Fibroblast of mammary gland (primary cell): ENCODE measurements at places on chromosomes 3 and 15.

DNA sequence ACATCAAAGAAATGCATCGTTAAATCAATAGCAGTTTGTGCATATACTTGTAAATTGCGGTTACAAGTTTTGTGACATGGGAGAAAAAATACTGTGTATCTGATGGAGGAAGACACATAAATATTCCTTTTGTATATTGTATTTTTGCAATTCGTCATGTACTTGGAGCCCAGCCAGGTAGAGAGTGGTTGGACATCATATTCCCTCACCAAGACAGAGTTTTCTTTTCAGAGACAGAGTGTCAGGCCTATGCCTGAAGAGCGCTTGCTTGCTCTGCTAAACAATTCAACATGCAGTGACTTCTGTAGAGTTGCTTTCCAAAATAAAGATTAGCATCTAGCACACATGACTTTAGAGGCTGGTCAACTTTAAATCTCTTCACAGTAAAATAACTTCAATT lies 24.8 kb upstream of the MEIS2 start:
- DNase-seq, result peak; percentile 59

DNA sequence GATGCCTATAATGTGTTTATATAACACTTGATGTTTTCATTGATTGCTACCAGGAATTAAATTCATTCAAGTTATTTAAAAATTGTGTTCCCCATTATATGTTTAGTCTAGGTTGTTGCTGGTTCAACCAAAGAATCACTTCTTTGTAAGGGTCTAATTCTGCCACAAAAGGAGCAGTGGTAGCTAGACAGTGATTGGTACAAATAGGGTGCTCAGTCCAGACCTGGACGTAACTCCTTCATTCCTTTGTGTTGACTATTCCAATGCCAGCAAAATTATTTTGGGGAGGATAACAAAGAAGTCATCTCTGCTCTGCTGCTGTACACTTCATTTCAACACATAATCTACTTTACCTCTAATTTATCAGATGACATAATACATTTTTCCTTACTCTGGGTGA lies 1.2 kb downstream of the CHMP2B start:
- DNase-seq, result peak; percentile 29

- DNase-seq, result no peak
Measured at GRCh38 chr3:16468336-16469098, 45.0 kb downstream of the RFTN1 start.

GRCh38 chr3:72907731-72908620 lies 20.1 kb downstream of the GXYLT2 start:
- DNase-seq, result peak; percentile 85

DNA sequence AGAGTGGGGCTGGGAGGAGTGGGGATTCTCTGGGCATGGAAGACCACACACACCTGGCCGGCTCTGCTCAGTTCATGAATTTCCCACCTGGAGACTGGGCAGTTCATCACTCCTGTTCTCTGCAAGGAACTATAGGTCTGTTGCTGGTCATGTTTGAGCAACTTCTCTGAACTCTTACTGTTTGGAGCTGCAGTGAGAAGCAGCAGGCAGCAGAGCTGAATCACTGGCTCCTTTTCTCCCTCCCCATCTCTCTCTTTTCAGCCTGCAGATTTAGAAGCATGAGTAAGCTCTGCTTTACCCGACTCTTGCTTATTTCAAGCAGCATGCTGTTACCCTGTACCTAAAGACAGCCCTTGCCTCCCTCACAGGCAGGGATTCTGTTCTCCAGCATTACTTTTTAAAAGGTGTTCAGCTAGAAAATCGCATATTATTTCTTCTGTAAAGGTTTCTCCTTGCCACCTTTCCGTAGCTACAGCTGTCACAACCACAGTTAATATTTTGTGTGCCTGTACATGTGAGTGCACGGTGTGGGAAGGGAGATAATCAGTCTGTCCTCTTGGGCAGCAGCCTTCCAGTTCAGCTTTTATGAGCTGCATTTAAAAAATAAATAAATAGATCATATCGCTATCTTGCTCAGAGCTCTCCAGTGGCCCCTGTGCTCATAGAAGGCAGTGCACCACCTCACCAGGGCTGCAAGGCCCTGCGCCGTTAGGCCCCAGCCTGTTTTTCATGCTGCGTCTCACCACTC lies 131.6 kb downstream of the CHCHD6 start:
- peak; percentile 78 for DNase-seq

DNA sequence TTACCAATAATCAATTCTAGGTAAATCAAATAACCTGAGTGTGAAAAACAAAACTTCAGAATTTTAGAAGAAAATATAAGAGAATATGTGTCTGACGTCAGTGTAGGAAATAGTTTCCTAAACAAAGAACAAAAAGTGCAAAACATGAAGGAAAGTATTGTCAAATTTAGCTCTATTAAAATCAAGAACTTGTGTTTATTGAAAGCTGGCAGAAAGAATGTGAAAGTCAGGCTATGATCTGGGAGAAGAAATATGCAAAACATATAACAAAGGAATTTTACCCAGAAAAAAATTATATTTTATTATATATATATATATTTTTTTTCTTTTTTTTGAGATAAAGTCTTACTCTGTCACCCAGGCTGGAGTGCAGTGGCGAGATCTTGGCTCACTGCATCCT lies 129.1 kb upstream of the ANKRD28 start:
- DNase-seq, result no peak

- no peak for DNase-seq
Measured at GRCh38 chr3:126113733-126114442, 30.0 kb upstream of the SLC41A3 start.

GRCh38 chr3:195251336-195252065 lies 19.5 kb downstream of the XXYLT1 start:
- no peak for DNase-seq

DNA sequence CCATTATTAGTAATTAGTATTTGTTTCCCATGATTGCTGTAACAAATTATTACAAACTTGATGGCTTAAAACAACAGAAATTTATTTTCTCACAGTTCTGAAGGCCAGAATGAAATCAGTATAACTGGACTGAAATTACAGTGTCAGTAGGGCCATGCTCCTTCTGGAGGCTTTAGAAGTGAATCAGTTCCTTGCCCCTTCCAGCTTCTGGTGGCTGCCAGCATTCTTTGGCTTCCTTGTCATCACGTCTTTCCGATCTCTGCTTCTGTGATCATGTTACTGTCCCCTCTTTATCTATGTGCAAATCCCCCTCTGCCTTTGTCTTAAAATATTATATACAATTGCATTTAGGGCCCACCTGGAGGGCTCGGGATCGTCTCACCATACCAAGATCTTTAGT lies 92.0 kb downstream of the FOXB1 start:
- DNase-seq, result peak; percentile 43

- DNase-seq, result no peak
Measured at GRCh38 chr15:38618242-38618955, 53.8 kb upstream of the RASGRP1 start.

DNA sequence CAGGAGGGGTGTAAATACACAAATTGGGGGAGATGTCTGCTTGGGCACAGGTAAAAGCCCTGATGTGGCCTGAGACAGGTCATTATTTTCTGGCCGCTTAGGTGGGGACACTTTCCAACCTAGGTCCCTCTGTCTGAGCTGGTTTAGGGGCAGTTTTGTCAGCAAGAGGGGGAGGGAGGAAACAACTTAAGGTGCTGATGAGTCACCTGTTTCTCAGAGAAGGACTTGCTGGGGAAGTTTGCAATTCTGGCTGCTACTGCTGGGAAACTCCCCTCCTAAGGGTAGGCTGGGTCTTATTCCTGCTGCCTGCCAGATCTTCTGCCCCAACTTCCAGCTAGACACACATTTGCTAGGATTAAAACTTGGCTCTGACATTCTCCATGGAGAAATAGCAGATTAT lies 4.8 kb upstream of the RHOV start:
- DNase-seq, result peak; percentile 24

DNA sequence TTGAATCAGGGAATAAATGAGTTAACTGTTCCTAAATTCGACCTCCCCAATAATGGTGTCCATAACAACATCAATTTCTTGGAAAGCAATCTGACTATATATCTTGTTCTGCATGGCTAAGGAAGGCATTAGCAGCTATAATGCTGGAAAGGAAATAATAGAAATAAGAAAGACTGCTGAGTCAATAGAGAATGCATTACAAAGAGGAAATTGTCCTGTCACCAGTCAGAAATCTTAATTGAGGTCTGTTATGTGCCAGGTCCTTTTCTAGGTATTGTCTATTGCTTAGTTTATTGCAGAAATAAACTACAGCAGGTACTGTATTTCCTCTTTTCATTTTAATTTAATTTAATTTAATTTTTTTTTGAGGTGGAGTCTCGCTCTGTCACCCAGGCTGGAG lies 5.9 kb upstream of the PPP1R2 start:
- no peak for DNase-seq

DNA sequence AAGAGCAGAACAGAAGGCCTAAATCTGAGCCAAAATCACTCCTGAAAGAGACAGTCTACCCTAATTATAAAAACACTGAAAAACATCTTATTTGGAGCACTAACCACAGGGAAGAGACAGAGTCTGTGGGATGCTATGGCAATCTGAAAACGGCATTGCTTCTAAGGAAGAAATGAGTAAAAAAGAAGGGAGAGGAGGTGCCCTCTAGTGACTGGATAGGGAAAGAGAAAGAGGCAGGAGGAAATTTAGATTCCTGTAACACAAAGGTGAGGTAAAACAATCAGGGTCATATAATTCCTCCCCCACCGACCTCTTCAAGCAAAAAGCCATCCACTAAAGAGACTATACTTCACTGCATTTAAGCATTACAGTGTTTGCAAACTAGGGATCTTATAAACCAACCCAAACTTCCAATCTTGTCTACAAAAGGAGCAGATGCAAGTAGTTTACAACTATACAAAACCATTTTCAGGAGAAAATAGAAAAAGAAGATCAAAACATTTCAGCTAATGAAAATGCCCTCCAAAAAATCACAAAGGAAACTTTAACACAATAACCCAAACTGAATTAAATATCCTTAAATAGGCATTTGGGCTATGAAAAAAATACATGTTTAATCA lies 32.6 kb downstream of the HACD2 start:
- DNase-seq, result peak; percentile 34

GRCh38 chr3:45568848-45569762 lies 25.4 kb upstream of the LIMD1 start:
- no peak for DNase-seq

GRCh38 chr15:42201801-42202200 lies 6.3 kb downstream of the VPS39 start:
- no peak for DNase-seq

DNA sequence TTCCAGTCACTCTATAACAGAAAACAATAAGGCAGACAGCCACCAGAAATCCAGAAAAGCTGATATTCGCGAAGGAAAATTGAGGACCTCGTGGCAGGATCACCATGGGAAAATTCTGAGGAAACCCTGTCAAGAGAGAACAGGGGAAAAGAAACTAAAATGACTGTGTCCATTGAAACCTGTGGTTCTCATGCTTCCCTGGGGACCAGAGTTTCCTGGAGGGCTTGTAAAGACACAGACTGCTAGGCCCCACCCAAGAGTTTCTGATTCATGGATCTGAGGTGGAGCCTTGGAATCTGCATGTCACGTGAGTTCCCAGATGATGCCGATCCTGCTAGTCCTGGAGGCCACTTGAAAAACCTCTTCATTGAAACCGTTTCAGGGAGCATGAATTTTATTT lies 420.5 kb downstream of the EPHB1 start:
- DNase-seq, result peak; percentile 37

DNA sequence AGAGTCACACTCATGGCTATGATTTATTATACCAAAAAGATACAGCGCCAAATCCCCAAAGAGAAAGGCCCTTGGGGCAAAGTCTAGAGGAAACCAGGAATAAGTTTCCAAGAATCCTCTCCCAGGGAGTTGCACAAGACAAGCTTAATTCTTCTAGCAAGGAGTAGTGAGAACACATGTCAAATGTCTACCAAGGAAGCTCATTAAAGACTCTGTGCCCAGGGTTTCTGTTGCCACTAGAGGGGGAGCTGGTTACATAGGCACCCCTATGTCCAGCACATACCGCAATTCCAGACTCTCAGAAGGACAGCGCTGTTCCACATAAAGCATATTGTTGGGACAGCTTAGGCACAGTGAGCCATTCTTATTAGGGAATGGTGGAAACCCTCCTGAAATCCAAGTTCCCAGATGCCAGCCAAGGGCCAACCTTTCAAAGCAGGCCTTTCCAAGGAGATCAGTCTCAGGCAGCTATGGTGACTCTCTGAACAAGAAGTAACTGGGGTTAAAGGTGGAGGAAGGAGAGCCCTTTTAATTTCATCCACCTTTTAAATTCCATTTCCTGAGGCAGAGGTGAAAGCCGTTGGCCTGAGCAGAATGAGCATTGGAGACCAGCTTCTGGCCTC lies 194.2 kb downstream of the UACA start:
- peak; percentile 66 for DNase-seq

DNA sequence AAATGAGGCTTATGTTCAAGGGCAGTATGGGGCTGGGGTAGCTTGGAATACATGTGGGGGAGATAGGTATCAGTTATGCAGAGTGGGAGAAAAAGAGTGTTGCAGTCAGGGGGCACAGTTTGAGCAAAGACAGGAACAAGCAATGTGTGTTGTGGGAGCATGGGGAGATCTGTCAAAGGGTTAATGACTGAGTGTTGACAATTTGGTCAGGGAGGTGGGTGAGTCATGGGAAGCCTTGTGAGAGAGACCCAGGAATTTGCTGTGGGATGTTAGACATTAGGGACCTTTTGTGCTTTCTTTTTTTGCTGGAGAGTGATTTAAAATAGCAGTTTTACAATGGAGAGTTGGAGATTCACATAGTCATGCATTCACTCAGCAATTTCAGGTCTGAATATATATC lies 221.6 kb upstream of the NR2E3 start:
- DNase-seq, result peak; percentile 77

GRCh38 chr3:126061301-126062032 lies 22.5 kb downstream of the SLC41A3 start:
- DNase-seq, result no peak

DNA sequence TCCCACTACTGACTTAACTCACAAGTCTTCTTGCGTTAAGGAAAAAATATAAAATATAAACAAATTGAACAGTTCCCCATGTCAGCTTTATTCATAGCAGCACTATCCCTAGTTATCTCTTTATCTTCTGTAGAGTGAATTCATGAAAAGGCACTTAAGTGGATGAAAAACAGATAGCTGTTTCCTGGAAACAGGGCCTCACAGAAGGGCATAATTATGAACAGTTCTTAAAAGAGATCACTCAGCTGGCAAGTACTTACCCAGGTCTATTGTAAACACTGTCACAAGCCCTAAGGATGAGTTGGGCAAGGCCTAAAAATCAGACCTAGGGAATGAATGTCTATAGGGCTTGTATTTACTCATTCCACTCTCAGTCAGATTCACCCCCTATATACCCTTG lies 10.7 kb downstream of the MB21D2 start:
- no peak for DNase-seq

- DNase-seq, result peak; percentile 12
Measured at GRCh38 chr15:65766422-65767263, 25.4 kb downstream of the DENND4A start.

GRCh38 chr15:31130576-31131237 lies 29.2 kb upstream of the TRPM1 start:
- no peak for DNase-seq

- DNase-seq, result no peak
Measured at GRCh38 chr3:167662919-167663400, 9.2 kb upstream of the WDR49 start.
